ENCODE measurements at places on chromosomes 7 and 10. TPM values are rescaled to one million over a fixed set of nuclear protein-coding genes. Genes with fewer than 3 reads are reported as not detected.
A peak's percentile ranks its signal among the peaks of the same experiment; 100 is the strongest.

BAZ1B gene
- total RNA-seq = 43.1 TPM

GRCh38 chr10:121303287-121303890 lies 294.9 kb downstream of the FGFR2 start:
- no peak for DNase-seq

DNA sequence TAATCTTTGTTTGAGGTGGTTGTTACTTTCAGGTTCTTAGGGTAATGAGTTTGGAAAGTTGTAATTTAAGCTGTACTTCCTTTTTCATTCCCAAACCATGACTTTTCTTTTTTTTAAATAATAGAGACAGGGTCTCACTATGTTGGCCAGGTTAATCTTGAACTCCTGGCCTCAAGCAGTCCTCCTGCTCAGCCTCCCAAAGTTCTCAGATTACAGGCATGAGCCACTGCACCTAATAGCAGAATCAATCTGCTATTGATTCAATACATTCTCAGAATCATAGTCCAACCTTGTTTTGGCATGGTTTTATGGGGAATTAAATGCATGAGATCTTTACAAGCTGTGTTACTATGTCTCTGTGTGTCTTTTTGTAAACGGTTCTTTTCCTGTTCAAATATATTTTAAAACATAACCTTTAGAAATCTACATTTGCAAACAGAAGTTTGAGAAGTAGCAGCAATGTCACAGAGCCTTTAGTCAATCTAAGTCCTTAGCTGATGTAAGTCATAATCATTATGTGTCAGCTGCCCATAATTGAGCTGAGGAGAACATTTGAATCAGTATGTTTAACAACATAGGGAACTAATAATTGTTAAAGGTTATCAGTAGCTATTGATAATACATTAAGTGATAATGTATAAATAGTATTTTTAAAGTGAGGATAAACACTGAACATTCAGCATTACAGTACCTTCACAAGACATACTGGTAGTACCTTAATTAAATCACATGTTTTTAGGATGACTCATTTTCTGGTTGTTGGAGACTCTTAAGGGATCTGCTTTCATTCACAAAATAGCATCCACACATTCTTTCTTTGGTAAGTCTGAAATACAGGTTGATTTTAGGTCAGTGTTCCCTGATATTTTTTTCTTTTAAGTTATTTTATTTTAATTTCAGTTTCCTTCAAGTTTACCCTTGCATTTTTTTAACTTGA lies 8.8 kb downstream of the INPP5F start:
- DNase-seq = no peak

DNA sequence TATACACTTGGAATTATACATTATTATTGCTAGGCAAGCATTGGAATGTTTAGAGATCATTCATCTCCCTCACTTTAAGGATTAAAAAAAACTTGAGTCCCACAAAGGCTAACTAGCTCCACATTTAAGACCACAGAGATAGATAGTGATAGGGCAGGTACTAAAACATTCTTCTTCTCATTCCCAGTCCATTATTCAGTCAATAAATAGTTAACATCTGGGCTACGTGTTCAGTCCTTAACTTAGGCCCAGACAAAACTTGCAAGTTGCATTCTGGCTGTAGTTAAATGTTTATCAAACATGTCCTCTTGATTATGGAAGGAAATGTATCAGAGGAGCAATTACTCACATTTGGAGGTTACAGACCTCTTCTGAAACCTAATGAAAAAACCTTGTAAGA lies 2.4 kb downstream of the GNG11 start:
- no peak for DNase-seq

C10orf105 gene
- not detected for total RNA-seq

- no peak for DNase-seq
These were observed 48.1 kb upstream of the EXOC6 start for GRCh38 chr10:92800134-92800733.

LRIT1 gene
- not detected for total RNA-seq

TASOR2 gene
- total RNA-seq = 78.0 TPM

- DNase-seq = no peak
These were observed 84.4 kb upstream of the FGL2 start for GRCh38 chr7:77284005-77284404.

DNA sequence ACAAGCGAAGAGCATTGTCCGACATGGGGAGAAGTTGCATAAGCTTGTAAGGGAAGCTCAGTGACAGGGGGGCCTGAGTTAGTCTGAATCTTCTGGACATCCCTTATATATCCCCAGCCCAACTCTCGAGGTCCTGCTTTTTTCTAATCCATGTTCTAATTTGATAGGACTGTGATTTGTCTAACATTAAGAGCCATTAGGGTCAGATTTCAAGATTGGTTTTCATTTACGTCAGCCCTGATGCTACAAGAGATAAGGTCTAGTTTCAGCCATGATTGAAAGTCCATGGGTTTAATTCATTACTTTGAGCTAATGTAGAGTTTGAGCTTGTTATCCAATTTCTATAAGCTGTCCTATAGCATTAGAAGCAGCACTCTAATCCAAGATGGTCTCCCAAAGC lies 20.3 kb downstream of the TLX1 start:
- no peak for DNase-seq

OLAH gene
- total RNA-seq = 0.29 TPM

LIPN gene
- not detected for total RNA-seq

GRCh38 chr10:75395066-75395931 lies 6.3 kb downstream of the ZNF503 start:
- no peak for DNase-seq

SLC13A1 gene
- total RNA-seq = not detected

DNA sequence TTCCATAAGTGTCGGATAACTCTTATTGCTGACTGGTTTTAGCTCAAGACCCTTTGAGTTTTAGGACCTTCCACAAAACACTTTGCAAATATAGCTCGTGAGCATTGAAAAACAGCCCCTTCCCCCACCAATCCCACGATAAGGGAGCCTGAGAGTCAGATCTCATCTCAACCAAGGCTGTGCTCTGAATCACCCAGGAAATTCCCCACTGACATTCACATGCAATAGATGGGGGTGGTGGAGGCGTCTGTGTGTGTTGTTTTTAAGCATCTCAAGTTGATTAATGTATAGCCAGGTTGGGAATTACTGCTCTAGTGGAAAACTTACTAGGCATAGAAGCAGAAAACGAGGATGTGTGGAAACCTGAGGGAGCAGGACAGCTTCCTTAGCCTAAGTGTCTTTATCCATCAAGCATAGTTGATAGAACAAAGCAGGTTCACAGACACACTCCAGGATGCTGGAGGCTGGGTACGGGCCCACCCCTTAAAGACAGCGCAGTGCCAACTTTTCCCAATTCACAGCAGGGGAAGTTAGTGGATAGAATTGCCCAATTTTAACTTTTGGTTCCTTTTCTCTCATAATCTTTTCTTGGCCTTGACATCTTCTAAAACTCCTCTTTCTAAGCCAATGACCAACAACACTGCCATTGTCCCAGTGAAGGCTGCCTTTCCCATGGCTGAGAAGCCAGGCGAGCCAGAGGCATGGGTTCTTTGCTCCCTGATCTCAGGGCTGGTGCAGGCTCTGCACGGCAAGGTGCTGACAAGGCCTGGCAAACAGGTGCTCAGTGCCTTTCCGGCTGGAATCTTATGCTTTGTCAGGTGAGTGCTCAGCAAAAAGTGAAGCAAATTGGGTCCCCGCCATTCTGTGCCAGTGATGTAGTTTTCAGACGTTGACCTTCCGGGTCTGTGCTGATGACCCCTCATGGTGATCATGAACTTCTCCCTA lies 98.5 kb upstream of the INSIG1 start:
- no peak for DNase-seq

TRIM4 gene
- total RNA-seq = 7.3 TPM

DNA sequence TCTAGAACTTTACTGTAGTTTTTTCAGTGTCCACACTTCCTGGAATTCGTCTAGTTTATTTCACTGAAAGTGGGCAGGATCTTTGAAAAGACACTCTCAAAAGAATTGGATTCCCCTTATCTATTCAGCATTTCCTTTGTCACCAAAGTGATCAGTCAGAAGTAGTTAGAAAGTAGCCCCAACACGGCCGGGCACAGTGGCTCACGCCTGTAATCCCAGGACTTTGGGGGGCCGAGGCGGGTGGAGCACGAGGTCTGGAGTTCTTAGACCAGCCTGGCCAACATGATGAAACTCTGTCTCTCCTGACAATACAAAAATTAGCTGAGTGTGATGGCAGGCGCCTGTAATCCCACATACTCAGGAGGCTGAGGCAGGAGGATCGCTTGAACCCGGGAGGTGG lies 69.0 kb upstream of the KMT2C start:
- DNase-seq = no peak

KIFBP gene
- 29.6 TPM for total RNA-seq

GRCh38 chr10:25288181-25288580 lies 113.4 kb downstream of the GPR158 start:
- no peak for DNase-seq

IGFBP3 gene
- total RNA-seq = 91.2 TPM

DNA sequence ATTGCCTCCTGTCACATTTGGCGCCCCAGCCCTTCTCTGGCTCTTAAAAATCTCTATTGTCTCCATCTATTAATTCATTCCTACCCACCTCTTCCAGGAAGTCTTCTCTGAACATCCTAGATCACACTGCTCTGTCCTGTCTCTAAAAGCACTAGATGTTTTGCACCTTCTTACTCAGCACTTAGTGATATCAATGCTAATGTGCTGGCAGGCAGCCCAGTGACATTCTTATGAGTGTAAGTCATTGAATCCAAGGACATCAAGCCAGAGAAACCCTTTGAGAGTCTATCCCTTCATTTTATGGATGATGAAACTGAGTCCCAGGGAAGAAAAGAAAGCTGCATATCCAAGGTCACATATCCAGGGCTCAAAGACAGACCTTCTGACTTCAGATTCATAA lies 48.3 kb upstream of the PAX2 start:
- no peak for DNase-seq

MAGI2 gene
- total RNA-seq = 2.4 TPM

DNA sequence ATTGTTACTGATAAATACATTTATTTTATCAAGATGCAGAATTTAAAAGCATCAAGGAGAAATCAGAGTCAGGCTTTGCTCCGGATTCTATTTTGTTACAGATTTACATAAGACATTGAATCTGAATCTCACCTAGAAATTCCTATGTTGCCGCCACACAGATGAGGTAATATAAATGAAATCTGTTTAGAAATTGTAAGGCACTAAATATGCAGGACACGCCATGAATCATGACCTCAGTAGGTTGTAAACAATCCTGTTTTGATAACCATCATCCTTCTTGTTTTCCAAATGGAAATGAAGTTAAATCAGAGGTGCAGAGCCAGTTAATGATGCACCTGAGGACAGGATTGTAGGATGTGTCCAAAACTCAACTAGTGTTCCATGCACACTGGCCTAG lies 778.0 kb downstream of the MAGI2 start:
- DNase-seq = no peak

DNA sequence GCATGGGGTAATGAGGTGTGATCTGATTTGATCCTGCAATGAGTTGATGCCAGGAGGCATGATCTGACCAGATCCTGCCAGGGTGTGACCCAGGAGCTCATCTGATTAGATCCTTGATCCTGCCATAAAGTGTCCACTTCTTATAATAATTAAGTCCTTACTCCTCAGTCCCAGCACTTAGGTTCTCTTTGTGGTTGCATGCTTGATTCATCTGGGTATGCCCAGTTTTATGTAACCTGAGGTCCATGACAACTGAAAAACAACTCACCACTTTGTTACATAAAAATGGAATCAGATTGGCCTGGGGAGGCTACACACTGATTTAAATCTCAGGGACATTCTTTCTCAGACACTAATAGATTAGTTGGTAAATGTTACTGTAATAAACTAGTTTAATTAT lies 19.1 kb downstream of the ACADSB start:
- DNase-seq = no peak

GRCh38 chr10:122565766-122566206 lies 5.2 kb downstream of the DMBT1 start:
- peak; percentile 52 for DNase-seq

GRCh38 chr7:38057829-38058228 lies 120.2 kb upstream of the STARD3NL start:
- DNase-seq = no peak

PRSS37 gene
- total RNA-seq = not detected

GRCh38 chr7:105408791-105409410 lies 20.2 kb upstream of the SRPK2 start:
- no peak for DNase-seq

GRCh38 chr7:47480576-47481538 lies 101.1 kb downstream of the TNS3 start:
- DNase-seq = no peak

DNA sequence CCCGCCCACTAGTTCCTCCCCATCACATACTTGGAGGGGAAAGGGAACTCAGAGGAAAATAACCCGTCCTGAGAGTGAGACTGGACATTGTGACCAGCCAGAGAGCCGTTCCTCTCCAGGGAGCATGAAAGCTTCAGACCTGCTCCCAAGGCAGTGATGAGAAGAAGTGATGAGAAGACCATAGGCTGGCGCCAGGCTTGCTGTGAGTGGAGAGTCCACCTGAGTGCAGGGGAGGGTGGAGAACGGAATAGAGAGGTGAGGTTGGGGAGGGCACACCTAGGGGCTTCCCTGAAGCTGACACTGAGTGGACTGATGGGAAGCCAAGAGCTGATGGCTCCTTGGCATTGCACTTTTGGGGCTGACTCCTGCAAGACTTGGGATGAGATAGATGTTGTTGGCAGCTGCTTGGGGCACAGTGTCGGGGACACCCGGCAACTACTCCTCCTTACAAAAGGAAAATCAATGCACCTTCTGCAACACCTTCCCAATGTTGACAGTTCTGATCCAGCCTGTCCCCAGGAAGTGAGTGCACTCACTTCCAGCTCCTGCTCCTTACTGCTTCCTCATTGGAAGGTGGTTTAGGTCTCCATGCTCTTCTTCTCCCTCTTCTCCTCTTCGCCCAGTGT lies 79.4 kb downstream of the EMX2 start:
- DNase-seq = no peak

RAPGEF5 gene
- total RNA-seq = 7.4 TPM

DNA sequence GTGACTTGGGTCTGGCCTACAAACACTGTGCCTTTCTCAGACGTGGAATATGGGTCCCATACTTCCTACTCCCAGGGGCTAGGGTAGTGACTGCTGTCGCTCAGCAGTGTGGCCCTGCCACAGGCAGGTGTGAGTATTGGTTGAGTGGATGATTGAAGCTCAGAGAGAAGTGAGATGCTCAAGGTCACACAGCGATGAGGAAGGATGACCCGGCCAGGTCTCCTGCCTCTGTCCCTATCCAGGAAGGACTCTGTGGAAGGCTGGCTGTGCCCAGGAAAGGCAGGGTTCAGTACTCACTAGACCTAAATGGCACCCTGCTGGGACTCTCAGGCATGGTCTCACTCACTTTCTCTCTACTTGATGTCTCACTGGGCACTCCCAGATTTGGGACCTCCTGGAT lies 2.8 kb downstream of the PRF1 start:
- no peak for DNase-seq
